ENCODE measurements at places on chromosomes 12 and 14.

DNA sequence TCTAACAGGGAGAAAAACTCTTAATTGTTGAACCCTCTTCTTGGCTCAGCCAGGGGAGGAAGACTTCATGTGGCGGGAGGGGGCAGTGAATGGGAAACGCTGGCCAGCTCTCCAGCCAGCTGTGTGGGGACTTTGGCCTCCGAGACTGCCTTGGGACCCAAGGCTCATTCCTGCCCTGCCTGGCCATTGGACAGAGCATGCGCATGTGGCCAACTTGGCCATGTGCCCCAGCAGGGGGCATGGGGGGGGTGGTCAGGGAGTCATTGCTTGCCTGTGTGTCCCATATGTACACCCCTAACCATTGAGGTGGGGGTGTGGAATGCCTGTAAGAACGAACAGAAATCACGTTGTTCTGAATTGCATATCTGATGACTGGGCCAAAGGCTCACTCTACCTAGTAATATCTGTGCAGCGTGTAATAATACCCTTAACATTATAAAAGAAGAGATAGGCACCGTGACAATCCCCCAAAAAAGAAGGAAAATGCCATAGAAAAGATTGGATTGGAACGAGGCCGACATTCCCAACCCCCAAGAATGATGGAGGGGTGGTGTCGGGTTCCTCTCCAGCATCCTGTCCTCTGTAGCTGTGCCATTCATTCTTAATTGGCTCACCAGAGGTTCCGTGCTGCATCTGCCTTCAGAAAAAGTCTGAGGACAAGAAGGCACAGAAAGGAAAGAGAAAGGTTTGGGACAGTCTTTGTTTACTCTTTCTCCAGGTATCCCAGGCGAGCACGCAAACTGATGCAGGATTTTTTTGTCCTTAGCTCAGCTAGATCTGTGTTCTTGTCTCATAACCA lies 3.5 kb upstream of the FAR2 start:
- no peak for DNase-seq

GRCh38 chr14:86491743-86492142 lies 961.8 kb downstream of the FLRT2 start:
- DNase-seq, result no peak

DNA sequence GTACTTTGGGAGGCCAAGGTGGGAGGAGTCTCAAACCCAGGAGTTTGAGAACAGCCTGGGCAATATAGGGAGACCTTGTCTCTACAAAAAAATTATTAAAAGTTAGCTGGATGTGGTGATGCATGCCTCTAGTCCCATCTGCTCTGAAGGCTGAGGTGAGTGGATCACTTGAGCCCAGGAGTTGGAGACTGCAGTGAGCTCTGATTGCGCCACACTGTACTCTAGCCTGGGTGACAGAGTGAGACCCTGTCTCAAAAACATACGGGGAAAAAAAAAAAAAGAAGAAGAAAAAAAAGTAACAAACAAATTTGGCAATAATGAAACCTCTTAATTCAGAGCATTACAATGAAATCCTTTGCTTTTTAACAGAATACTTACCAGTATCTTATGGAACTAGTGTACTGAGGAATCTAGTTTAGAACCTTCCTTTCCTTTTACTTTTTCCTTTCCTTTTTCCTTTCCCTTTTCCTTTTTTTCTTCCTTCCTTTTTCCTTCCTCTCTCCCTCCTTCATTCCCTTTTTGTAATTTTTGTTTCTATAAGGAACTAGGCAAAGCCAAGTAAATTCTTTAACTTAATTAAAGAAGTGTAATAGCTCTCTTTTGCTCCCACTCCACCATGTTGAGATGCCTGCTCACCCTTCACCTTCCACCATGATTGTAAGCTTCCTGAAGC lies 12.2 kb upstream of the CNOT2 start:
- no peak for DNase-seq

DNA sequence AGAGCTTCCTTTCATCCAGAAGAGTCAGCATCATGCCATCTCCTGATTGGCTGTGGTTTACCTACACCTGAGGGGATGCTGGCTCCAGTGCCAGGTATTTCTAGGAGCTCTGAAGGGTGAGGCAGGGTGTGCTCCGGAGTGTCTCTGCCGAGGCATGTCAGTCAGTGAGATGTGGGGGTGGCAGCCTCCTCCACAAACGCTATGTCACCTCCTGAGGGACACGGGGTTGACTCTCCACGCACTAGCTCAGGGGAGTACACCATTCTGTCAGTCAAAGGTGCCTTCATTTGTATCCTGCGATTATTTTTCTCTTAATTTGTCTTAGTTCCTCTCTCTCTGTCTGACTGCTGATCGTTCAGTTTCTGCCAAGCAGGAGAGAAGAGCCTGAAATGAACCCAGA lies 604.5 kb downstream of the VRK1 start:
- DNase-seq, result no peak

GRCh38 chr12:3552726-3553045 lies 61.7 kb downstream of the PRMT8 start:
- DNase-seq, result no peak

GRCh38 chr12:47736877-47737676 lies 11.8 kb upstream of the ENDOU start:
- DNase-seq, result no peak

DNA sequence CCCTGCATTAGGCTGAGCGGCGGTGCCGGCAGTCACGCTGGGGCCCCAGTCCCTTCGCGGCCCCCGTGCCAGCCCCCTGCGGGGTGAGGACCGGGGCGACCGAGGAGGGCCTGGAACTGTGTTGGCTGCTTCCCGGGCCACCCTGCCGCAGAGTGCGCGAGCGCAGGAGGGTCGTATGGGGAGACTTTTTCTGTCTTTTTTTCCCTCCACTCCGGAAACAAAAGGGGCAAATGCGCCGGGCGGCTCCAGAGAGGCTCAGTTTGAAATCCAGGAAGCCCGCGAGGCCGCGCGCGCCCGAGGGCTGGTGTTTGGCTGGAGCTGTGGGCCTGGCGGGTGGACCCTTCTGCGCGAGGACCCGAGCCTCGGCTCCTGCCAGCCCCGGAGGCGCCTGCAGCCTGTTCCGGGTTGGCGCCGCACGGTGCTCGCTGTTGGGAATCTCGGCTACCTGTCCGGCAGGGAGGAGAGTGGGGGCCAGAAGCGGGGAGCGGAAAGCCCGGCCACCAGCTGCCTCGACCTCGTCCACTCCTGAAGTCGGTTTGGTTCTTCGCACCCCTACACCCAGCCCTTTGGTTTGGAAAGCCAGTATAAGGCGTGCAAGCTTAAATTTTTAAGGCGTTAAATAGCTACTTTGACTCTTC lies 638 bp downstream of the PLEKHG3 start:
- no peak for DNase-seq

DNA sequence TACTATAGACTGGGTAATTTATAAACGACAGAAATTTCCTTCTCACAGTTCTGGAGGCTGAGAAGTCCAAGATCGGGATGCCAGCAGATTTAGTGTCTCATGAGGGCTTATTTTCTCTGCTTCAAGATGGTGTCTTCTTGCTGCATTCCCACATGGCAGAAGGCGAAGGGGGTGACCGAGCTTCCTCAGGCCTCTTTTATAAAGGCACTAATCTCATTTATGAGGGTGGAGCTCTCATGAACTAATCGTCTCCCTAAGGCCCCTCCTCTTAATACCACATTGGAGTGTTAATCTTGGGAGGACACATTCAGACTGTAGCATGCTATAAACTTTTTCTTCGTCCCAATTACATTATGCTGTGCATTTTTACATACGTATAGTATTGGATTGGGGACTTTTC lies 200.4 kb upstream of the ARHGAP5 start:
- DNase-seq, result no peak

DNA sequence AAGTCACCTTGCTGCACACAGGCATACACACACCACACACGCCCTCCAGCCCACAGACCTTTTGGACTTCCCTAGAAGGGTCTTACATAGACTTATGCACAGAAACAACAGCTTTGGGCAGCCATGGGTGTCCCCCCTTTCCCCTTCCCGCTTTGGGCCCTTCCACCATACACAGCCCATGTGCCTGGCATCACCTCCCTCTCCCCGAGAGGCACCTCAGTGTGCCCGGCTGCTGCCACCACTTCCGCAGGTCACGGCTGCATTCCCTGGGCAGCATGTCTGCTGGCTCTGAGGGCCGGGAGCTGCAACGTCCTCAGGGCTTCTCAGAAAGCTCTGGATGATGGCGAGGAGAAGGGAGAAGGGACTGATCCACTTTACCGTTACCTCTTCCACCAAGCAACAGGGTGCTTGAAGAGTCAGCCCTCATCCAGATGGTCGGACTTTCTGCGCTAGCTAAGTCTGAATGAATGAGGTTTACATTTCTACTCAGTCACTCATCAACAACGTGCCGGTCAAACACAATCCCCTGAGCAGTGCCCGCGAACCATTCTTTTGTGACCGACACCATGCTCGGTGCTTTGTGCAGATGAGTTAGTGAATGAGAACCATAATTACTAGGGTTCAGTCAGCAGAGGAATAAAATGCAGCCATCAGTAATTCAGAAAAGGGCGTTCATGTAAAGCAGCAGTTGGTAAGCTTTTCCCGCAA lies 72.2 kb upstream of the BCL11B start:
- DNase-seq, result no peak

Measured in activated CD4-positive, alpha-beta T cell treated with anti-CD3 and anti-CD28 coated beads for 4 hours (primary cell).